ENCODE measurements at places on chromosomes 1 and 21.
A peak's percentile ranks its signal among the peaks of the same experiment; 100 is the strongest.

GRCh38 chr1:38612951-38613350 lies 246.6 kb downstream of the RRAGC start:
- DNase-seq: no peak

- no peak for DNase-seq
Measured at GRCh38 chr1:1163538-1164070, 10.1 kb upstream of the TTLL10 start.

DNA sequence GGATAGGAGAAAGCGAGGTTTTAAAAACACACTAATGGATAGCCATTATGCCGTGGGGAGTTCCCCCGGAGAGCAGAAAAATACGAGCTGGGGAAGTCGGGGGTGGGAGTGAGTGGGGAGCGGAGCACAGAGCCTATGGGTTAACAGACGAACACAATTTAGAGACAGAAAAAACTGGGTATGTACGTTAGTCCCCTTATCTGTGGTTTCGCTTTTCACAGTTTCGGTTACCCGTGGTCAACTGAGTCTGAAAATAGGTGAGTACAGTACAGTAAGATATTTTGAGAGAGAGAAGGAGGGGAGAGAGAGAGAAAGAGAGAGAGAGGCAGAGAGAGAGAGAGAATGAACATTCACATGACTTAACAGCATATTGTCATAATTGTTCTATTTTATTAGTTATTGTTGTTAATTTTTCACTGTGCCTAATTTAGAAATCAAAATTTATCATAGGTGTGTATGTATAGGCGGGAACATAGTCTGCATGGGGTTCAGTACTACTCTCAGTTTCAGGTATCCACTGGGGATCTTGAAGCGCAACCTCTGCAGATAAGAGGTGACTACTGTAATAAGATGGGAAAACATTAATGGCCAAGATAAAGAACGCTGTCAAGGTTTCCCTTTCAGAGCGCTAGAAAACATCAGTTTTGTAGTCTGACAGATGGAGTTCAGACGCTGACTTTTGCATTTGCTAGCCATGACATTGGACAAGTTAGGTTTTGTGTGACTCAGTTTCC lies 125.6 kb upstream of the LMO4 start:
- DNase-seq: no peak

GRCh38 chr1:21510113-21510493 lies 880 bp downstream of the ALPL start:
- no peak for DNase-seq

- DNase-seq: no peak
Measured at GRCh38 chr1:104266612-104267011, 516.9 kb downstream of the AMY1C start.

DNA sequence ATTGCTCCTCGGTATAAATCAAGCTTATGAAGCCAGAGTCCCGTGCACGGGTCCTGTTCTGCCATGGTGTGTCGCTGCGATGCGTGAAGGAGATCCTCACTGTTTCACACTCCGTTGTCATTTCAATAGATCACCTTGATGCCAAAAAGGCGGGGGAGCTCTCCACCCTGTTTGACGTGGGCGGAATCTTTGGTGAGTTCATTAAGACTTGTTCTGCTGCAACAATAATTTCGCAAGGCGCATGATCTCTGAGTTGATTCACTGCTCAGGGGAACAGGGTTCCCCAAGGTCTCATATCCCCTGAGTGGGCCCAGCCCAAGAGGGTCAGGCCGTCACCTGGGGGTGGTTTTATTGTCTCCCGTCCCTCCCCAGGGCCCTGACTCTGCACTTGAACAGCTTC lies 50.0 kb downstream of the SLC37A1 start:
- DNase-seq: peak; percentile 63

- no peak for DNase-seq
Measured at GRCh38 chr1:77857552-77857951, 30.9 kb upstream of the NEXN start.

DNA sequence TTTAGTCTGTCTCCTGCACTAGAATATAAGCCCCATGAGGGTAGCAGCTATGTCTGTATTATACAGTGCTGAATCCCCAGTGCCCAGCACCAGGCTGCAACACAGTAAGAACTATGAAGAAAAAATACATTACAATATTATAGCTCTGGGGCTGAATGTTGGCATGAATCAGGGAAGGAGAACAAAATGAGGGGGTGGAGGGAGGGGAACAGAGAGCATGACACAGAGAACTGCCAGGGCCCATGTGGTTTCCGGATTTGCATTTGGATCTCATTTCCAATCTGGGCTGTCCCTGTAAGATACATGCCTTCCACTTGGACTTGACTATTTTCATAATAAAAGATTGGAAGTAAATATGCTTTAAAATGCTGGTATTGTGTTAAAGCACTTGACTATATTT lies 35.8 kb downstream of the C1orf198 start:
- no peak for DNase-seq

DNA sequence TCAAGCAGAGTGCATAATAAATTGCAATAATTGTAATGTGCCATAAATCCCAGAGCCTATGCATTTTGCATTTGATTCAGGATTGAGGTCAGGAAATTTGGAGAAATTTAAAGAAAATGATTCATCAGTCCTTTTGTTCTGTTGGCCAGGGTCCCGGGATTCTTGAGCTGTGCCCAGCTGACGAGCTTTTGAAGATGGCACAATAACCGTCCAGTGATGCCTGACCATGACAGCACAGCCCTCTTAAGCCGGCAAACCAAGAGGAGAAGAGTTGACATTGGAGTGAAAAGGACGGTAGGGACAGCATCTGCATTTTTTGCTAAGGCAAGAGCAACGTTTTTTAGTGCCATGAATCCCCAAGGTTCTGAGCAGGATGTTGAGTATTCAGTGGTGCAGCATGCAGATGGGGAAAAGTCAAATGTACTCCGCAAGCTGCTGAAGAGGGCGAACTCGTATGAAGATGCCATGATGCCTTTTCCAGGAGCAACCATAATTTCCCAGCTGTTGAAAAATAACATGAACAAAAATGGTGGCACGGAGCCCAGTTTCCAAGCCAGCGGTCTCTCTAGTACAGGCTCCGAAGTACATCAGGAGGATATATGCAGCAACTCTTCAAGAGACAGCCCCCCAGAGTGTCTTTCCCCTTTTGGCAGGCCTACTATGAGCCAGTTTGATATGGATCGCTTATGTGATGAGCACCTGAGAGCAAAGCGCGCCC lies 8.7 kb downstream of the PROX1 start:
- no peak for DNase-seq

DNA sequence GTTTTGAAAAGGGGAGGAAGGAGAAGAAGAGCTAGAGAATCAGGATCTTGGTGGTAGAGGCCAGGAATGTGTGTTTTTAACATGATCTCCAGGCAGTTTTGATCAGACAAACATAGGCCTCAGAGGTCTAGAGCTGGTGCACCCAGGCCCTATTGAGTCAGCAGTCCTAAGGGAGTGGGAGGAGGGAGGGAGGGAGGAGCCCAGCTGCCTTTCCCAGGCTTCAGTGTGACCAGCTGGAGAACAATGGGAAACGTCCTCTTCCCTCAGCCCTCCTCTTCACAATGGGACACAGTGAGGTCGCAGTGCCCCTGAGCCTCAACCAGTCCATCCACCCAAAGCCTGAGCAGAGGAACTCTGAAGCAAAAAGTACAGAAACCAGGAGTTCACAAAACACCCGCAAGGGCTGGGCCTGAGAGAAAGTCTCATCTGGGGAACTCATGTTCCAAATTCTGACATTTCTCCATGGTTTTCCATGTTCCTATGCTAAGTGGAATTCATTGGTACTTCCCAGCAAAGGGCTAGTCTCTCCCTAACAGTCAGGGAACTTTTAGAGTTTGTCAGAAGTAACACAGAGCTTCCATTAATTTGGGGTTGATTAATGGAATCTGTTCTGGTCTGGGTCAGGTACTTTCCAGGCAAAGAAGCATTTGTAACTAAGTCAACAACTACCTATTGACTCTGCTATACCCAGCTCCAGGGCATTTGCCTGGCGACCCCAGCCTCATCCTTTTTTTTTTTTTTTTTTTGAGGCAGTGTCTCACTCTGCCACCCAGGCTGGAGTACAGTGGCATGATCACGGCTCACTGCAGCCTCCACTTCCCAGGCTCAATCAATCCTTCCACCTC lies 37.5 kb downstream of the ELAPOR1 start:
- DNase-seq: peak; percentile 15

DNA sequence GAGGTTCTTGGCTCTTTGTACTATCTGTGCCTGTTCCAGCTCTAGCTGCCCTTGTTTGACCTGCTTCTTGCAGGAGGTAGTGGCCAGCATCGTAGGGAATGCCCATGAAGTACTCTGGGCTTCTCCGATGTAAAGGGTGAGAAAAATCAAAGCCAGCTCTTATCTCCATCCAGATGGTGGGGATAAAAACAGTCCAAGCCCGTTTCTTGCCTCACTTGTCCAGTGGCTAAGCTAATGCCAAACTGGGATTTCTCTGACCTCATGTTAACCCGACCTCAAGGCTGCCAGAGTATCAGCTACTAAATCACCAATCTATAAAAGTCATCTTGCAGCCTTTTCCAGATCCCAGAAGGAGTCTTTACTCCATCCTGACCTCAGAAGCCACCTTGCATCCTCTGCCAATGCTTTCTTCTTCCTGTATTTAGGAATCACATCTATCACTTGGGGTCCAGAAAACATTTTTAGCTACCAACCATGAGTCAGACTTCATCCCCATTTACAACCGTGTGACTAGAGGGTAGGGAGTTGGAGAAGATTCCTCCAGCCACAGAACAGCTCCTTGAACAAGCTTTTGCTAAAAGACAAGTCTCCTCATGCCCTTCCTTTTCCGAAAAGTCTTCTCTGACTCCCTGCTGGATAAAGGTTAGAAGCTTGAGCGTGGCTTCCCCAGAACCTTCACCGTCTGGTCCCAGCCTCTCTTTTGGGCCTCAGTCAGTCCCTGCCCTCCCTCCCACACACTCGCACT lies 35.9 kb downstream of the KCNC4 start:
- DNase-seq: no peak

- DNase-seq: no peak
Measured at GRCh38 chr1:22503721-22504410, 52.2 kb downstream of the ZBTB40 start.

GRCh38 chr1:35962952-35963351 lies 32.0 kb downstream of the AGO3 start:
- no peak for DNase-seq

- DNase-seq: no peak
Measured at GRCh38 chr1:204077979-204078696, 5.2 kb downstream of the SOX13 start.

DNA sequence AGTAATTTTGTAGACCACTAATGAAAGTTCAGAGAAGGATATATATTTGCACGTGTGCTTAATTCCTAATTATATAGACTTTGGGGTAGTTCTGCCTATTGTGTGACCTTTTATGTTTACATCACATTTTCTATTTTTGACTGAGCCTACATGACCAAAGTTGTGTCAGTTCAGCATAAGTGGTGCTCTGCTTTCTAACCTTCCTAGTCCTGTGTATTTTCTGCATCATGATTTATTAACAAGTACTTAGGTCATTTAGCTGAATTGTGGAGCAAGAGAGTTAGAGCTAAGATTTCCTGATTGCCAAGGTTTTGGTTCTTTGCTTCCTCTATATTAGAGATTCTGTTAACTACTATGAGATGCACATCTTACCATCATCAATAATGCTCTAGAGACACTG lies 176.0 kb downstream of the C1orf21 start:
- no peak for DNase-seq

DNA sequence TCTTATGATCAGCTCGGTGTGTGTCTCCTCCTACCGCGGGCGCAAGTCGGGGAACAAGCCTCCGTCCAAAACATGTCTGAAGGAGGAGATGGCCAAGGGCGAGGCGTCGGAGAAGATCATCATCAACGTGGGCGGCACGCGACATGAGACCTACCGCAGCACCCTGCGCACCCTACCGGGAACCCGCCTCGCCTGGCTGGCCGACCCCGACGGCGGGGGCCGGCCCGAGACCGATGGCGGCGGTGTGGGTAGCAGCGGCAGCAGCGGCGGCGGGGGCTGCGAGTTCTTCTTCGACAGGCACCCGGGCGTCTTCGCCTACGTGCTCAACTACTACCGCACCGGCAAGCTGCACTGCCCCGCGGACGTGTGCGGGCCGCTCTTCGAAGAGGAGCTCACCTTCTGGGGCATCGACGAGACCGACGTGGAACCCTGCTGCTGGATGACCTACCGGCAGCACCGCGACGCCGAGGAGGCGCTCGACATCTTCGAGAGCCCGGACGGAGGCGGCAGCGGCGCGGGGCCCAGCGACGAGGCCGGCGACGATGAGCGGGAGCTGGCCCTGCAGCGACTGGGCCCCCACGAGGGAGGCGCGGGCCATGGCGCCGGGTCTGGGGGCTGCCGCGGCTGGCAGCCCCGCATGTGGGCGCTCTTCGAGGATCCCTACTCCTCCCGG lies 1.5 kb downstream of the KCNC4 start:
- no peak for DNase-seq

- no peak for DNase-seq
Measured at GRCh38 chr1:56385314-56385713, 194.0 kb downstream of the PLPP3 start.

- DNase-seq: no peak
Measured at GRCh38 chr21:43716376-43717165, 2.4 kb upstream of the PDXK start.

- no peak for DNase-seq
Measured at GRCh38 chr1:24596401-24596880, 40.6 kb downstream of the NCMAP start.

- DNase-seq: no peak
Measured at GRCh38 chr1:47390843-47391242, 25.2 kb upstream of the FOXE3 start.

- DNase-seq: no peak
Measured at GRCh38 chr1:103525114-103525606, 339 bp upstream of the RNPC3 start.

GRCh38 chr1:202081992-202082391 lies 40.7 kb upstream of the GPR37L1 start:
- DNase-seq: no peak

DNA sequence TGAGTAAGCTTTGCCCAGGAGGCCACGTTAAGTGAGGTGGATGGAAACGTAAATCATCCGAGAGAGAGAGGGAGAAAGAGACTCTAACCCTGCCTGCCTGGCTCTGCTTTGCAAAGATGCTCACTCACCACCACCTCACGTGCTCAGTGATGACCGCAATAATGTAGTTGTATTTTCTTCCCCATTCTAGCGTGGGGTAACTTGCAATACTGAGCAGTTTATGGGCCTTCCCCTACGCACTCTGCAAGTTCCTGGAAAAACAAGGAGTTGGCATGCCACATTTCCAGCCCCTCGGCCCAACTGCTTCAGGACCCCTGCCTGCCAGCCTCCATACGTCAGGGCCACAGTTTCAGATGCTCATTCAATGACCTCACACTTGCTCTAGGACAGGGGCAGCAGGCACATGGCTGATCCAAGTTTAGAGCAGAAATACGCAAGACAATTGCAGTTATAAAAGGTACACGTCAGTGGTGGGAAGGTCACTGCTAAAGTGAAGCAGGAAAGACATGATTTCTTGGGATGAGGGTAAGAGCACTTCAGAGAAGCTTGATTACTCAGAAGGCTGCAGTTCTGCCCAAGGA lies 112.5 kb upstream of the RAB4A start:
- DNase-seq: no peak

GRCh38 chr1:174872615-174873058 lies 127.1 kb upstream of the CACYBP start:
- no peak for DNase-seq

Data from caudate nucleus (tissue), 63 donors.